ENCODE measurements at places on chromosomes 3 and 15.

- peak; percentile 10 for DNase-seq
Measured at GRCh38 chr3:150703299-150703755, 393 bp downstream of the ERICH6 start.

DNA sequence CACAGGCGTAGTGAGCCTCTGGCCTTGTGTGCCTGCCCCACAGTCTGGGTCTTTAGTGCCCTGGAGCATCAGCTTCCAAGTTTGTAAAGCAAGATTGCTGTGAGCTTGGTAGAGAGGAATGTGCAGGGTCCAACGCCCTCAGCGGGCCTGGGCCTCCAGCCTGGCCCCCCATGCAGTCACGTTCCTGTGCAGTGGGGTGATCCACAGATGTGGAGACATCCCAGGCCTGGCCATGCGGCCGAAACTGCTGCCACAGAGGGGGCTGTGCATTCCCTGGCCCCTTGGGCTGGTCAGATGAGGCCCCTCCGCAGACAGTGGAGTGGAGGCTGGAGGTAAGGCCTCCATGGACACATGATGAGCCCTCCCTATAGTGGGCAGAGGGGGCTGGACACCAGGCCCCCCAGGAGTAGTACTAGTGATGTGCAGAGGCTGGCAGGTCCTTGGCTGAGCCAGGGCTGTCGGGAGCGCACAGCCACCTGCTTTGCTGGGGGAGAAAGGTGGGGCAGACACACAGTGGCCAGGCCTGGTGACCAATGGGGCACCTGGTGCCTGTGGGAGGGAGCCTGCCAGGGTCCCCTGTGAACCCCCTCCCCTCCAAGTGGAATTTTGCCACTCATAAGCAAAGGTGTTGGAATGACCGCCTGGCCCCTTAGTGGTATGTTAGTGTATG is 71.5 kb downstream of the EFCAB12 start:
- no peak for DNase-seq

GRCh38 chr15:77603611-77604336 is 28.9 kb downstream of the LINGO1 start:
- DNase-seq = no peak

GRCh38 chr3:182565916-182566796 is 227.1 kb upstream of the ATP11B start:
- no peak for DNase-seq

DNA sequence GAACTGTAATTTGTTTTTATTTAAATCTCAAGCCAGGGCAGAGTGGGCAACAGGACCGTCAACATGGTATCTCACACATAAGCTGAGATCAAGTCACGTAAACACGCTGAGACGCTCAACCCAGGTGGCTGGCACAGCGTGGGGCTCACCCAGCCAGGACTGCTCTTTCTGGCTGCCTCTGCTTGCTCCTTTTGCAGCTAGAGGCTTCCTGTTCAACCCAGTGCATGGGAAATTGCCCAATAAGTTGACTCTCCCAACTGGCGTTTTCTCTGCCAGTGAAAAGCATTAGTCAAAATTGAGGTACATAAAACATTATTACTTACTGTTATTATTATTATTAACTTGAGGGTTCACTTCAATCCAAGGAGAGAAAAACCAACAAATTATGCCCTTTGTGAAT is 398.1 kb downstream of the NR2F2 start:
- no peak for DNase-seq

DNA sequence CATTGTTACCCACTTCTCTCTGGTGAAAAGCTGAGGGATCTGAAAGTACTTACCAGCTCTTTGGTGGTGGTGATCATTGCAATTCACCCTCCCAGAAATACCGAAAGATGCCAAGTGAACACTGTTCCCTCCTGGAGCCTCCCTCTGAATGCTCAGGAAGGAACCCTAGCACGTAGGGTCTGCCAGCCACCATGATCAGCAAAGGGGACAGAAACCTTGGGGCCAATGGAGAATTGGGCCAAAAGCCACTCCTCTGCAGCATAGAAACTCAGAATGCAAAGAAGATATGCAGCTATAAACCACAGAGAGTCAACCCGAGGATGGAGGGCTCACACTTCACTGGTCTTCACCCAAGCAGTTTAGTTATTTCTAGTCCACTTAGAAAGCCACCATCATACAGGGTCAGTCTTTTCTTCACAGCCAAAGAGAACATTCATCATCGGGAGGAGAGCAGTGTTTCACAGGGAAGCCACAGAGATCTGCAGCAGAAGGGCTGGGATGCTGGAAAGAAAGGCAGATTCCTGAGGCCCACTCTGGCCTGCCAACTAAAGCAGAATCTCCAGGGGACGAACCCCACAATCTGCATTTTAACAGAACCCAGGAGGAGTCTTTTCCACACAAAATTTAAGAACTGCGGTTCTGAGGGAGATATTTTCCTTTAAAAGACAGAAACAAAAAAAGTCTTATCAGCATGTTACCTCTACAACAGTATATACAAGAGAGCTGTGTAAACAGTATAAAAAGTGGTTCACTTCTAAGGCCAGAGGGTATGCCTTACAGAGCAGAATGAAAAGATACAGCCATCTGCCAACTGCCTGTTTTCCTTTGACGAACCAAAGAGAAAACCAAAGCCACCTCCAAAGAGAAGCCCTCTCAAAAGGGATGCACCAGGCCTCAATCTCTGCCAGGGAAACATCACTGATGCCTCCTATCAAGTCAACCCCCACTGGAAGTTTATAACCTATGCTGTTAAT is 11.3 kb downstream of the TBC1D2B start:
- DNase-seq = no peak

DNA sequence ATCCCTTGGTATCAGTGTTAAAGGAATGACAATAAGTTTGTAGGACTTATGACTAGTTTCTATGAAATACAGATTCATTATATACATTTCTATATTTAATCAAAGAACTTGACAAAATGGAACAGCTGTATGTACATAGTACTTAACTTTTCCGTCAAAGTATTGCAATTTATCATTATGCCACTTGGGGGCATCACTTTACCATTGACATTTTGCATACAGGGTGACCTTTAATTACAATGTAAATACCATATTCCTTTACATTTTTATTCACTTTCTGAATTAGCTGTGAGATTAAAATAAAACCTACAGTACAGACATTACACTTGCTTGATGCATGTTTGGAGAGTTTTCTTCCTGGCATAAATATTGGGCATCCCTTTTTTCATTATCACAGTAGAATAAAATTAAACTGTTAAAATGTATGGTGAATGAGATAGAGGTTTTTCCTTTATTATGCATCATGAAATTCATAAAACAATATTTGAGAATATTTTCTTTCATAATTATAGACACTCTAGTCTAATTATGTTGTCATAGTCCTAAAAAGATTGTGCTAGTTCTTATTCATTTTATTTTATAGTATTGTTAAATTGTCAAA is 6.9 kb downstream of the NEK11 start:
- DNase-seq = no peak

- DNase-seq = no peak
Measured at GRCh38 chr3:39277893-39278615, 1.8 kb downstream of the CX3CR1 start.

DNA sequence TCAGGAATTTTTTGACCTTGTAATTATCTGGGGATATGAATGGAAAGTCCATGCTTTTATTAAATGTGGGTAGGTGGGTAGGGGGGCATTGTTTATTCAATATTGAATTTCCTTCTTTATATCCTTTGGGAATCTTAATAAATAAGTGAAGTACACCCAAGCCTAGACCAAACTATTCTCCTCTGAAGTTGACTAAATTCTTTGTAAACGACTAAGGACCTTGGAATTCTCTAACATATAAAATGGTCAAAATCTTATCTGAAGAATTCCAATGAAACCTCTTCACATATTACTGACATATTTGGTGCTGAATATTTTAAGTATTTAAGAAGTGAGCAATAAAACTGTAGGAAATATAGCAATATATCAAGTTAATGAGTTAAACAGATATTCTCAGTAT is 1432.1 kb upstream of the GBE1 start:
- DNase-seq = no peak

- DNase-seq = no peak
Measured at GRCh38 chr15:87365186-87365585, 891.4 kb downstream of the NTRK3 start.

GRCh38 chr3:129940086-129940485 is 34.4 kb upstream of the TRH start:
- no peak for DNase-seq

GRCh38 chr15:77870195-77871065 is 207.1 kb downstream of the TBC1D2B start:
- no peak for DNase-seq

DNA sequence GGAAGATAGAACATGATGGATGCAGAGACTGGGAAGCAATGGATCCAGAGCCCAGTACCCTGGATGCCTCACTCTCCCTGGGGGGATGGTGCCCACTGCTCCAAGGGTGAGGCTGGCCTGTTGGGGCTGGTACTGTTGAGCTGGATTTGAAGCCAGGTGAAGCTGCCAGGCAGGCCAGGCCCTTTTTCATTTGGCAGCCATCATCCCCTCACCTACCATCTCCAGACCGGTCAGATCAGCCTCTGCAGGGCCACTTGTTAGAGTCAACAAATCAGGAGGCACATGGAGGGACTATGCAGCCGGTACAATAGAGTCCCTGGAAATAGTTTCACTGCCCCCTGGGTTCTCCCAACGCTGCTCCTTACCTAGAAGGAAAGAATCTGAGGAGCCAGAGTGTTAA is 5.9 kb downstream of the MAPKAPK3 start:
- DNase-seq = no peak

GRCh38 chr15:25877681-25878080 is 14.6 kb upstream of the ATP10A start:
- DNase-seq = no peak

GRCh38 chr15:56915888-56916287 is 2.6 kb upstream of the TCF12 start:
- DNase-seq = no peak

GRCh38 chr3:44476181-44476611 is 1.3 kb downstream of the ZNF445 start:
- no peak for DNase-seq

DNA sequence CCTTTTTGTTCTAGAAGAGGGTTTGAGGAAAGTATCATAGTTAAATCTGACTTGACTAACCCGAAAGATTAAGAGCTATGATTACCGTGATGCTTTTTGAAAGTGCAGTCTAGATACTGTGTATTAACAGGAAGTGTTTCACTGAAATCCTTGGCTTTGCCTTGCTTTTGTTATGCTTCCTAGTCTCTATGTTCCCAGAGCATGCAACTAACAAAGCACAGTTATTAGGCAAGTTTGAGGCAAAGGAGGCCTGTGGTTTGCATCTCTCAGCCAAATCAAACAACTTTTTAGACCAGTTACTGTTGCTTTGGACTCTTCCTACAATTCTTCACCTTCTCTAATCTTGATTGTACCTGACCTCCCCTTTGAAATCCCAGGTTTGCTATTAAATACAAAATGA is 3.9 kb downstream of the LXN start:
- DNase-seq = no peak

- DNase-seq = no peak
Measured at GRCh38 chr3:145177828-145178227, 983.2 kb downstream of the PLOD2 start.

GRCh38 chr3:15861163-15861562 is 63.4 kb upstream of the ANKRD28 start:
- no peak for DNase-seq

GRCh38 chr3:128432971-128433836 is 33.5 kb downstream of the DNAJB8 start:
- DNase-seq = no peak

- no peak for DNase-seq
Measured at GRCh38 chr3:191768421-191768820, 307.5 kb downstream of the PYDC2 start.

DNA sequence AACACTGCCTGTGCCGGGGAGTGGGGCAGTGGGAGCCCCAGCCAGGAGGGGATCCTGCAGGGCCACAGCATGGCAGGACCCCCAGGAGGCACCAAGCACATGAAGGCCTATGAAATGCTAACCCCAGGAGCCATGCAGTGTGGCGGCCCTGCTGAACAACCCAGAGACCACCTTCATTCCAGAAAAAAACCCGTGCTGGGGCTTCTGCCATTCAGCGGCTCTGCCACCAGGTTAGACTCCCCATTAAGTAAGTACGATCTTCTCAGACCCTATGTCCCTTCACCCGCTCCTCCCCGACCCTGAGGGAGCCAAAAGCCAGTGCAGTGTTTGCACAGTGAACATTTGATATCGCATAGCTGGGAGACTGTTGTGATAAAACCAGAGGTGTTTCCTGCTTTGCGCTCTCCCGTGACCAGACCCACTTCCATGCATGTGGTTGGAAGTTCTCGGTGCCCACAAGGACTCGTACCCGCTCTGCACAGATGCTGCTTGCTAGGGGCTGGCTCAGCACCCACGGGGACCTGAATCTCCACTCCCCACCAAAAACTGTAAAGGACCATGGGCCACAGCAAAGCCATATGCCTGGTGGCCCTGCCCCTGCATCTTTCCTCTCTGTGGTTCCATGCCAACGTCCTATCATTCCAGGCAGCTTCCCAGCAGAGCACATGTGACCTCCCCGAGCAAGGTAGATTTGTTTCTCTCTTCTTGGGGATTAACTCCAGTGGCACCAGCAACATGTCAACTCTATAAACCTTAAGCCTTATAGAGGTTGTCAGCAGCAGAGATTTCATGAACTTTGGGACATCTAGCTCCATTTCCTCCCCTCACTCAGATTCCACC is 5.3 kb downstream of the PLA2G4D start:
- no peak for DNase-seq

GRCh38 chr3:54173371-54173770 is 51.0 kb downstream of the CACNA2D3 start:
- no peak for DNase-seq

DNA sequence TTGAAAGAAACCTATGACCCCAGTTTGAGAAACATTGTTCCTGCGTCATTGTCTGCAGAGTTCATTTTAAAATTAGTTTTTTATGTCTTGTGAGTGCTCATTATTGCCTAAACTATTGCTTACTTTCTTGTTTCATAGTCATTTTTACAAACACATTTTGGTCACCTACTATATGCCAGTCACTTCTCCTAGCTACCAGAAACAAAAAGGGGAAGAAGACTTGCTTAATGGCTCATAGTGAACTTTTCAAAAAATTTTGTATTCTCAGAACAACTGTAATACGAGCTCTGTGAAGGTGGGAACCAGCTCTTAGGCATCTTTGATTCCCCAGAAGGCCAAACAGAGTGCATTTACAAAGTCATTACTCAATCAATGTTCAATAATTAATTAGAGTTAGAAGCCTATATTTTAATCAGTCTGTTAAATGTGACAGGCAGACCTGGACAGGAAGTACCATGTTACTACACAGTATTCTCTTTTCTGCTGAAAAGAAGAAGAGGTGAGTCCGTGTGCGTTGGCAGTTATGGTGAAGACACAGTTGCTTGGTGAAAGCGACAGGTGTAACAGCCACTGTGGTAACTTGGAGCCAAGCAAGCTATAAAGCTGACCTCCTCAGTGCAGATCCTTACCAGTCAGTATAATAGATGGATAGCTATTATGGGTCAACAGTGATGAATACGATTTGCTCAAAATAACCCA is 46.6 kb downstream of the DPPA2 start:
- DNase-seq = no peak
